Left renal pelvis (tissue), 4 donors: ENCODE measurements at places on chromosomes 2 and 18. TPM values are rescaled to one million over a fixed set of nuclear protein-coding genes. Genes with fewer than 3 reads are reported as not detected.
A peak's percentile ranks its signal among the peaks of the same experiment; 100 is the strongest.

Gene AQP4
- polyA plus RNA-seq = 0.77 TPM

Gene EVA1A
- 17.4 TPM for polyA plus RNA-seq

DNA sequence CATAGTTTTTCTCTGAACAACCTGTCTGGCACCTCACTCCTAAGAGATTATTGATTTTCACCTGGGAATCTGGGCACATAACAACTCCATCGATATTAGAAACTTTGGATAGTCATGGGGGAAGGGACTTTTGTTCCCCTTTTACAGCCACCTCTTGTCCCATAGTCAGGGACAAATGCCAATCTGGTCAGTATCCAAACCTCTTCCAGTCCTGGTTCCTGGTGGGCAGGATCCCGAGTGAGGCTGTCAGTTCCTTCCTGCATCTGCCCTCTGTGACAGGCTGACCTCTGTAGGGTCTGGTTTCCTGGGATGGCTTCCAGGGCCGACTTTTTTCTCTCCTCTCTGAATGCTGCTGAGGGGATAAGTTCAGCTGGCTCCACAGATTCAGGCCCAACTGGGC, 11.0 kb downstream of the KIF5C start:
- no peak for DNase-seq

GRCh38 chr2:42868096-42868495, 75.7 kb upstream of the HAAO start:
- no peak for DNase-seq

Gene APCDD1
- 148 TPM for polyA plus RNA-seq

- DNase-seq = no peak
These were observed 69.7 kb downstream of the RNF144A start for GRCh38 chr2:6986912-6987361.

Gene TMEM185B
- polyA plus RNA-seq = 21.0 TPM

GRCh38 chr2:31083234-31083993, 54.8 kb downstream of the GALNT14 start:
- DNase-seq = peak; percentile 40

DNA sequence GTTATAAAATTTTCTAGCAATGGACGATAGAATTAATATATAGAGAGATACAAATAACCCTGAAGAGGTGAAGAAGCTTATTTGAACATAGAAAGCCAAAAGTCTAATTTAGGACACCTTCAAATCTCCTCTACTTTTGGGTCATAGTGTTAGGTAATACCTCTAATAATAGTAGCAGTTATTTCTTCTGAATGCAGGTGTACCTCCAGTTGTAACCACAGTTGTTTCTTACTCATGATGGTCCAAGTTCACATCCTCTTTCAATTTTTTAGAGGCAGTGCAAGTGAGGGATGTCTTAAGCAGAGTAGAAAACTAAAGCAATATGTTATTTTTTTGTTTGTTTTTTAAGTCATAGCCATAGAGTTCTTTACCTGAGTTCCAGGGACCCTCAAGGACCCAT, 429.5 kb downstream of the CCDC85A start:
- no peak for DNase-seq

GRCh38 chr18:80006724-80007123, 18.4 kb upstream of the TXNL4A start:
- DNase-seq = no peak

GRCh38 chr18:36828157-36828629, 609 bp downstream of the TPGS2 start:
- DNase-seq = peak; percentile 10

DNA sequence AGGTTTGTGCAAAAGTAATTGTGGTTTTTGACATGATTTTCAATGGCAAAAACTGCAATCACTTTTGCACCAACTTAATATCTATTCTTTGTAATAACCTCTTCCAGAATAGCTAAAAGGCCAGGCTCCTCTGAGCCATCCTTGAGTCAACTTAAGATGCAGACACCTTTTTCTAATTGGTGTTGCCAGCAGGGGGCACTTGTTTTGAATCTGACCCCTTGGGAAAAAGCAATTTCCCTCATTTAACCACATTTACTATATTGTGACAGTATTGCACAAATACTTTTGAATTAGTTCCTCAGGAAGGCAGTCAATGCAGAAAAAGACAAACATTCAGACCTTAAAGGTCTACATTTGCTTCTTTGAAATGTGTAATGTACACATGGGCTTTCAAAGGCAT, 78.6 kb upstream of the GALNT5 start:
- no peak for DNase-seq

Gene RNF103
- 40.4 TPM for polyA plus RNA-seq

Gene GBX2
- 0.87 TPM for polyA plus RNA-seq

Gene SLC8A1
- 66.4 TPM for polyA plus RNA-seq

- DNase-seq = no peak
These were observed 20.3 kb upstream of the XIRP2 start for GRCh38 chr2:166867874-166868514.

- no peak for DNase-seq
These were observed 286.1 kb upstream of the SIX3 start for GRCh38 chr2:44655401-44655864.

GRCh38 chr18:78713069-78713468, 266.5 kb upstream of the SALL3 start:
- peak; percentile 58 for DNase-seq

DNA sequence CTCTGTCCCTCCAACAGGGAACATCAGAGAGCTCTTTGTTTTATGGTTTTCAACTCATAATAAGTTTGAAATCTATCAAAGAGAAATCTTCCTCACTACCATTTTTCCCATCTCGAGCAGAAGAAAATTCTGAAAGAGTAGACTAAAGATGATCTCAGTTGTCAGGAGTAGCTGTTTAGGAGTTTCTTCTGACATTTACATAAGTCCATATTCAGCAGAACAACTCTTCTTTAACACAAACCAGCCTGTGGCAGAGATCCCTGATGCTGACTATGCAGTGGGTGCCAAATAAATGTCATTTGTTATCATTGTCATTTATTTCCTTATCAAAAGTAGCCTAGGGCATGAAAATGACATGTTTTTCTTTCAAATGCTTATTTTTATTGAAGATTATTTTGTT, 380.7 kb downstream of the MBD2 start:
- DNase-seq = no peak

- no peak for DNase-seq
These were observed 118.1 kb downstream of the KLHL29 start for GRCh38 chr2:23503097-23503496.

Gene LRP2
- 2.1 TPM for polyA plus RNA-seq

Gene LRRTM4
- 2.5 TPM for polyA plus RNA-seq

GRCh38 chr2:165902934-165903333, 50.6 kb downstream of the TTC21B start:
- no peak for DNase-seq

DNA sequence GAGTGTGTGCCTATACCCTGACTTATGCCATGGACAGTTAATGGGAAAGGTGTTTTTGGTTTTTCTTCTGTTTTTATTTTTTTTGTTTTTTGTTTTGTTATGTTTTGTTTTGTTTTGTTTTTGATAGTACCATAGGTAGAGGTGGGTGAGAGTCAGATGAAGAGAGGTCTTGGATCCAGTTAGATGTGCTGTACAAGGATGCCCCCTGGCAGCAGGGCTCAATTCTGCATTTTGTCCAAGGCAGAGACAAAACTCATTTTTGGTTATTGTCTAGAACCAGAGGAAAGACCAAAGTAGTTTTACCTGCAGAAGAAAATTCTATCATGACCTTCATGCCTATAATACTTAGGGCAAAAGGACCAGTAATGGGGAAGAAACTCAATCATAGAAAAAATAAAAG, 48.5 kb downstream of the SLC5A7 start:
- no peak for DNase-seq

- DNase-seq = no peak
These were observed 78.8 kb upstream of the CAPN13 start for GRCh38 chr2:30886080-30886479.

Gene SGPP2
- 2.5 TPM for polyA plus RNA-seq

GRCh38 chr2:9378433-9379390, 44.6 kb downstream of the ITGB1BP1 start:
- DNase-seq = no peak

DNA sequence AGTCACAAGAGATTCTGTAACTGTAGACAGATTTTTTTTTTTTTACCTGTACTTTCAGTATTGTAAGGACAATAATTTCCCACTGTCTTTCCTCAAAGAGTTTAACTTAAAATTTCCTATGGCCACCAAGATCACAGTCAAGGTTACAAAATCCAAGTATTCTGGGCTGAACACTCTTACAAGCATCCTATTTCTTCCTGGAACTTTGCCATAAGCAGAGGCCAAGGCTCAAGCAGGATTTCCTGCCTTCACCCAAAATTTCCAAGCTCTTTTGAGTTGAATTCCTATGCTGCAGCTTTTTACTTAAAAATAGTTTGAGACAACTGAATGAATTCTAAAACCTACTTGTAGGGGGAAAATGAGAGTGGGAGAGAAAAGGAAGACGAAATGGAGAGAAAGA, 299.4 kb downstream of the ZNF516 start:
- no peak for DNase-seq

DNA sequence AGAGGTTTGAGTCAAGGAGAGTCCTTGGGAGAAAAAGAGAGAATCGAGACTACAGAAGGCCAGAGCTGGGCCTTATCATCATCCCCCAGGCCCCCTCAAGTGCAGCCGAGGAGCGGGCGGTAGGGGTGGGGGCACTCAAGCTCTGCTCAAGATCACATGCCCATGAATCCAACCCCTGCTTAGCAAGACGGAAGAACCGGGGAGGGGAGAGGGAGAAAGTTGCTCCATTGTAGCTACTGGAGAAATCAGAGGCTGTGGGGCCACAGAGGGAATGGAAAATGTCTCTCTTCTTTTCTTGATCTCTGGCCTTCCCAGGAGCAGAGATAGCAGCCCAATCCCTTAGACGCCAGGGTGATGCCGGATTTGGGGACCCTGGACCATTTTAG, 14.6 kb downstream of the SLC4A3 start:
- DNase-seq = no peak

DNA sequence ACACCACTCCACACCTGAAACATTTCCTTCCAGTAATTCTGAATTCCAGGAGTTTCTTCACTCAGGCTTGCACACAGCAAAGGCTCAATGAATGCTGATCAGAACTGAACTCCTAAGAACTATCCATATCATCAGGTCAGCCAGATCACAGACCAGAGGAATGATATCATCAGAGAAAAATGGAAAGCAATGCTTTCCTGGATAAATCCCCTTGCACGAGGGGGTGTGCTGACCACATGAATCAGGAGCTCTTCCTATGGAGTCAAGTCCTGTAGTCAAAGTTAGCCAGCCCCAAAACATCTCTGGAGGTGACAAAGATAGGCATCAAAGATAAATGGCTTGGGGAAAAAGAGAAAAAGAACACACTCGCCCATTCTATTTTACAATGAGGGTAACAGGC, 83.8 kb upstream of the ACVR2A start:
- no peak for DNase-seq

Gene RTP5
- polyA plus RNA-seq = not detected

Gene LINC00305
- polyA plus RNA-seq = 7.0 TPM

GRCh38 chr2:222352981-222353380, 54.2 kb upstream of the PAX3 start:
- no peak for DNase-seq

GRCh38 chr2:84969511-84970209, 1.3 kb upstream of the KCMF1 start:
- no peak for DNase-seq

Gene HS1BP3
- 17.7 TPM for polyA plus RNA-seq

Gene CACNB4
- polyA plus RNA-seq = 12.9 TPM

DNA sequence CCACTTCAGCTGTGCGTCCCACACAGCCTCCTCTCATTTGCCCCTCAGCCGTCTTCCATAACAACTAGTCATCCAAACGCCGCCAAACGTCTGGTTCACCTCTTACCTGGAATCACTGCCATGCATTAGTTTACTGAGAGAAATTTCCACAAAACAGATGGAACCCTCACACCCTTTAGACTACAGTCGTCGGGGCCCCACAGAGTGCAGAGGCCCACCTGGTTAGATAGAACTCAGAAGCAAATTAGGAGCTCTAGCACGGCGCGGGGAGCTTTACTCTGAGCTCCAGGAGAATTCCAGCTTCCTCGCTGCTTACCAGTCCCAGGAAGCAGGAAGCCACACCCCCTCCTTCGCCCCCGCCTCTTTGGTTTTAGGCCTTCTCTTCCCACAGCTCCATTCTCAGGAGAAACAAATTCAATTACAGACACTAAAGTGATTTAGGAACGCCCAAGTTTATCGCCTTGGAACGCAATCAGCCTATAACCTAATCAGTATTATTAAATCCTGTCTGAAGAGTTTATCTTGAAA, 9.4 kb downstream of the RNU2-63P start:
- no peak for DNase-seq

Gene MREG
- 16.0 TPM for polyA plus RNA-seq

- no peak for DNase-seq
These were observed 12.5 kb upstream of the GYPC start for GRCh38 chr2:126643431-126643830.

DNA sequence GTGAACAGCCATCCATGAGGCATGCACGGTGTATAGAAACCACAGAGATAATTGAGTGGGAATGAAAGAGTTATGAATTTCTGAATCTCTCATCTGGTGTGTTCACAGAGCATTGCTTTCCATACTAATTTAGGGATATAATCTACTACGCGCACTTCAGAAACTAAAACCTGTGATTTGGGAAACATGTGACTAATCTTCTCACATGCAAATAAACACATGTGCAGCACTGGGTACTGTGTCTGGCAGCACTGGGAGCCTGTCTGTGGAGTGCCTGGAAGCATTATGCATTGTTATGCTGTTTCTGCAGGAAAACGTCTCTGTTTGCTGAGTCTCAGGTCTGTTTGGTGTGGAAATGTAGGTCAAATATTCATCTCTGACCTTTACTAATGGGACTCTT, 287.3 kb downstream of the CMPK2 start:
- DNase-seq = no peak

Gene PSMA8
- 0.08 TPM for polyA plus RNA-seq

Gene CLEC4F
- 0.07 TPM for polyA plus RNA-seq

GRCh38 chr2:110877031-110877827, 144.9 kb downstream of the ACOXL start:
- DNase-seq = no peak

DNA sequence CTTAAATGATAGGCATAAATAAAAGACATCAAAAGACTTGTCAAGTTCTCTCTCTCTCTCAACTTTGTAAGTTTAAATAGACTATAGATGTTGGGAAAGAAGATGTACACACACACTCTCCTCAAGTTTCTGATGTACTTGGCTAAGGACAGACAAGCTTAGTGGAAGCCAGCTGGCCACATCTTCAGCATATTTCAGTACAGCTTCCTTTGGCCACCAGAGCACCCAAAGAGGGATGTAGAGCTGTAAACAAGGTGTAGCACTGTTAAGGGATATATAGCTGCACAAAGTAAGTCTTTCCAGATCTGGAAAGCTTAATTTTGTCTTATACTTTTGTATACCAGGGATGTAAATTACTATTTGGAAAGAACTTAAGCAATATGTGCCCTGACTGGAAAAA, 64.3 kb upstream of the MSTN start:
- no peak for DNase-seq

GRCh38 chr2:109231428-109231827, 102.4 kb downstream of the SH3RF3 start:
- DNase-seq = no peak

GRCh38 chr18:79402977-79403722, 7.4 kb downstream of the NFATC1 start:
- no peak for DNase-seq
